ENCODE measurements at places on chromosomes 5 and 9. TPM values are rescaled to one million over a fixed set of nuclear protein-coding genes. Genes with fewer than 3 reads are reported as not detected.

GPR21 gene
- total RNA-seq, result 1.9 TPM

SLC22A4 gene
- 6.8 TPM for total RNA-seq

REXO4 gene
- 10.0 TPM for total RNA-seq

SLC6A19 gene
- total RNA-seq, result not detected

HAVCR1 gene
- total RNA-seq, result not detected

TRPM3 gene
- under 0.01 TPM for total RNA-seq

UBE2QL1 gene
- total RNA-seq, result not detected

EXOSC2 gene
- total RNA-seq, result 32.8 TPM

CDKN2A gene
- 32.5 TPM for total RNA-seq

CDC25C gene
- total RNA-seq, result 6.9 TPM

CAMSAP1 gene
- 23.7 TPM for total RNA-seq

SH3RF2 gene
- 2.2 TPM for total RNA-seq

ARHGEF39 gene
- 0.97 TPM for total RNA-seq

GPR151 gene
- total RNA-seq, result not detected

- no peak for DNase-seq
Observed at GRCh38 chr9:16485575-16486321, 384.7 kb downstream of the BNC2 start.

- no peak for DNase-seq
Observed at GRCh38 chr5:146041180-146041789, 64.1 kb downstream of the PLAC8L1 start.

DNA sequence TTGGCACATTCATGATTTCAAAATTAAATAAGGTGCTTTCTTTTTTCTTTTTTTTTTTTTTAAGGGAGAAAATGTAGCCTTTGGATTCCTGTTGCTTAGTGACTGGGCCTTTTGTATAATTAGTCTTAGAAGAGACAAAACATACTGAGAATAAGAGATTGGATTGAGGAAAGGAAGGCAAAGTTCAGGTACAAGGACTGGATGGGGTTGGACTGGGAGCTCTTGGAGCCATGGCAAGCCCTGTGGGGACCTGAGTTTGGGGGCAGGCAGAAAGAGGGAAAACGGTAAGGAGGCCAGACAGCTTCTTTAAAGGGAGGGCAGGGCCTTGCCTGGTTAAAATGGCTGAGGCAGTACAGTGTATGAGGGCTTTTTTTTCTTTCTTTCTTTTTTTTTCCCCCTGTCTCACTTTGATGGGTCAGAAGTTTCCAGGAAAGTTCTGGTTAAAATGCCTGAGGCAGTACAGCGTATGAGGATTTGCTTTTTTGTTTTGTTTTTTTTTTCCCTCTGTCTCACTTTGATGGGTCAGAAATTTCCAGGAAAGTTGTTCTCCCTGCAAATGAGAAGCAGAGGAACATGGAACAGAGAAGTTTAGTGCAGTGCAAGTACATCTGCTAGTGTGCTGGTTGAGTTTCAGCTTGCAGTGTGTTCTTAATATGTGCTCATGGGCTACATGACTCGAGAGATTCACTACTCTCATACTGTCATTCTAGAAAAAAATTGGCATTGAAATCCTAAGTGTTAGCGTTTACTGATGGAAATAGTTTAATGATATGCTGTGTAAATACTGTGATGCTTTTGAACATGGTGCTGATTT, 16.8 kb downstream of the SNX18 start:
- no peak for DNase-seq

DNA sequence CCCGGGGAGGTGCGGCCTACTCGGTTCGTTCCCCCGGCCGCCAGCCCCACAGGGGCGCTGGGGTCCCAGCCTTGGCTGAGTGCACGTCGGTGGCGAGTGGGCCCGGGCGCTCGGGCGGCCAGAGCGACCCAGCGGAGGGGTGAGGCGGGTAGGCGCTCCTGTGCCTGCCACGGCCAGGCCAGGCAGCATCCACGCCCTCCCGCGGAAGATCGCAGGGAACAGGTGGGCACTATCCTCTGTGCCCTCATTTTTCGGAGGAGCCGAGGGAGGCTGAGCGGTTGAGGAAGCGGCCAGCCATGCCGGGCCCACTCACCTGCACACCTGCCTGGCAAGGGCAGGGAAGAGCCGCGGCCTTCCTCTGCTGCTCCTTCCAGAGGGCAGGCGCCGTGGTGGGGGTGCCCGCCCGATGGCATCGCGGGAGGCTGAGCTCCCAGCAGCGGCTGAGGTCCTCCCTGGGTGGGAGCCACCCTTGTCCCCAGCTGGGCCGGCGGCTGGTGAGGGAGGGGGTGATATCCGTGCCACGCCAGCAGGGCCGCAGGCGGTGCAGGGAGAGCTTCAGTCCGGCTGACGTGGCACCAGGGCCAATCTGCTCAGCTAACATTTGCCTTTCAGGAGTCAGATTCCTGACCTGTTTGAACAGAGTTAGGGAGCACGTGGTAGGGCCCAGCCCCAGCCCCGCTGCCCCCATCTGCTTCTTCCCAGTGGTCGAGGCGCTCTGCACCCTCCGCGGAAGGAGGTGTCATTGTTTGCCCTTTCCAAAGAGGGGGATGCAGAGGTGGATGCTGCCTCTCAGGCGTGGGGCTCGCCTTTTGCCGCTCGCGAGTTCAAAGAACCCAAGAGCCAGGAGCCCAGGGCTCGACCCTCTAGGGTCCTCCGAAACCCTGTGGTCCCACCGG, 1.6 kb upstream of the SEC16A start:
- DNase-seq, result no peak

GRCh38 chr9:92295240-92295790, 1.8 kb upstream of the IARS1 start:
- peak; percentile 76 for DNase-seq

DNA sequence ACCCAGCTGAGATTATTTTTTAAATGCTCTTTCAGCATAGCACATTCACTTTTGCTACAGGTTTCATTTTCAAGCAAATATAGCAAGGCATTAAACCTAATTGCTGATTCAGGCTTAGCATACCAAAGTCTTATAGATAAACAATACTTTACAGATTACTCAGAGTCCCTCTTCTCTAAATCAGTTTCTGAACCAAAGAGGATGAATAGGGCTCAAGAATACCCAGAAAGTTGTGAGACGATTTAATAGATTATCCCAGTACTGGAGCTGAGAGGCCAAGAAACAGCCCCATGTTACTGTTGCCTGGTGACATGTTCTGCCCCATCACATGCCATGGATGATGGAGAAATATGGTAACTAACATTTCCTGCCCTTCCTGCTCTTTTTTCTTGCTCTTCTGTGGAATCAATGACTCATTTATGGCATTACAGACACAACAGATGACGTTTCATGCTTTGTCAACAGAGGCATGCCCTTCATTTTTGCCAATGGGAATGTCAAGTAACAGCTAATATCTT, 18.1 kb upstream of the SSBP2 start:
- peak; percentile 80 for DNase-seq

GRCh38 chr9:114861922-114862605, 56.2 kb upstream of the TNFSF15 start:
- DNase-seq, result no peak

DNA sequence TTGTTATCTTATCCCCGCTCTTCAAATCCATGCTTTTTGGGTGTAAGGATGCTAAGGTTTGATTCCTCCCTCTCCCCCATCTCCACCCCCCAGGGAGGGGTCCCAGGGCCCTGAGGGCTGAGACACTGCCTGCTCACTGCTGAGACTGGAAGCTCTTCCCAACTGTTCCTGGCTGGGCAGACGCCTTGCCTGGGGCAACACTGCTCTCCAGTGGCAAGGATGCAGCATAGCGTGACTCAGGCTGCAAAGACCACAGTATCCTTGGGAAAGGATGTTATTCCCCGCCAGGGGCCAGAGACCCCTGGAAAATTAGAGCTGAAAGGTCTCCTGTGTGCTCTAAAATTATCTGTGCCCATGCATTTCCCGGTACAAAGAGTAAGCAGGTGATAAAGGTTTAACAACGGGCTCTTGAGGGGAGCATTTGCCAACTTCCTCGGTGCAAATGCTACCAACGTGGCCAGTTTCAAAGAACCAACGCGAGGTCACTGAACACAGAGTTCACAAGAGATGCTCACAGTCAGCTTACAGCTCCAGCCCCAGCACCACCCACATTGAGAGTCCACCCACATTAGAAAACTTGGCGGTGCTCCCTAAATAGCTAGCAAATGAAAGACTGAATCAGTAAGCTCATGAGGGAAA, 271.9 kb downstream of the NSG2 start:
- peak; percentile 43 for DNase-seq

DNA sequence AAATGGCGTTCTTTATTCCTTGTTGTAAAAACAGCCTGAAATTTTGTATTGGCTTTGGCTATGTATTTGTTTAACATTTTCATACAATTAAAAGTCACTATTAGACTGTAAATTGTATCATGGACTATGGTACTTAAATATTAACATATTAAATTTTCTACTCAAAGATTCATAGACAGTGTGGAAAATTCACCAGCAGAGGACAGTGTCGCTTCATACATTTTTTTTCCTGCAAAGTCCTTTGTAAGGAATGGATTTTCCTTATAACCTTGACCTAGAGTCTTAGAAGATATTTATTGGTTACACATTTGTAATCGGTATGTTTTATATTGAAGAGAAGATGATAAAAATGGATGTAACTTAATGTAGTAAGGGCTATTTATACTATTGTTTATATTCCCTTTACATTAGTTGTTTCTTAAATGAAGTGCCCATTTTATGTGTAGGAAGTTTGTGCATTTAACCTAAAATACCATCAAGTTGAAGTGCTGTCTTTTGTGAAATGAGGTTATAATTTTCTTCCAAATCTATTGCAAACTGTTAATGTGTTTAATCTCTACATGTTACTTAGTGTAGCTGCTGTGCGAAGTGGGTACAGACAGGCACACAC, 150.1 kb downstream of the KDM4C start:
- DNase-seq, result peak; percentile 64

- no peak for DNase-seq
Observed at GRCh38 chr9:3931996-3932906, 367.6 kb downstream of the GLIS3 start.

DNA sequence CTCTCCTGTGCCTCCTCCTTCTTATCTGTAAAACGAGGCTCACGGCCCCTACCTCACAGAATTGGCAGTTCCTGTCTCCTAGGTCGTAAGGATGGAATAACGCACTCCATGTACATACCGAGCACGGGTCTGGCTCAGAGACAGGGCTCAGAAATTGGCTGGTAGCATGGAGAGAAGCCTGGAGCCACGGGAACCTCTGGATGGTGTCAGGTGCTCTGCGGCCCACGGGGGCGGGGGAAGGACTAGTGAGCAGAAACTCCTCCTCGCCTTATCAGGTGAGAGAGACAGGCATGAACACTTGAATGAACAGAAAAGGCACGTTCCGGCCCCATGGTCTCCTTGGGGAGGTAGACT, 15.4 kb upstream of the C5orf47 start:
- no peak for DNase-seq

GRCh38 chr9:37148181-37148580, 27.8 kb downstream of the ZCCHC7 start:
- DNase-seq, result no peak

DNA sequence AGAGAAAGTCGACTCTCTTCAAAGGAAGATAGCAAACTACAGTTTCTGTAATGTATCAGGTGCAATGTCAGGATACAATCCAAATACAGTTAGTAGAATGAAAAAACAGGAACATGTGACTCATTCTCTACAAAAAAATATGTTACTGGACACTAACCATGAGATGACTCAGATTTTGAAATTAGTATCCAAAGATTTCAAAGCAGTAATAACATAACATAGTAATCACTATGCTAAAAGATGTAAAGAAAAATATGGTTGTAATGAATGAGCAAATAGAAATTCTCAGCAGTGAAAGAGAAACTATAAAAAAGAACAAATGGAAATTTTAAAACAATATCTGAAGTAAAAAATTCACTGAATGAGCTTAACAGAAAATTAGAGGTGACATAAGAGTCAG, 42.3 kb downstream of the SHOC1 start:
- DNase-seq, result no peak

- no peak for DNase-seq
Observed at GRCh38 chr5:587403-587802, 24.7 kb upstream of the CEP72 start.

- DNase-seq, result peak; percentile 22
Observed at GRCh38 chr5:425714-426113, 17.3 kb upstream of the EXOC3 start.

Data from fibroblast of villous mesenchyme (primary cell).